ENCODE measurements at places on chromosomes 7 and 10.

DNA sequence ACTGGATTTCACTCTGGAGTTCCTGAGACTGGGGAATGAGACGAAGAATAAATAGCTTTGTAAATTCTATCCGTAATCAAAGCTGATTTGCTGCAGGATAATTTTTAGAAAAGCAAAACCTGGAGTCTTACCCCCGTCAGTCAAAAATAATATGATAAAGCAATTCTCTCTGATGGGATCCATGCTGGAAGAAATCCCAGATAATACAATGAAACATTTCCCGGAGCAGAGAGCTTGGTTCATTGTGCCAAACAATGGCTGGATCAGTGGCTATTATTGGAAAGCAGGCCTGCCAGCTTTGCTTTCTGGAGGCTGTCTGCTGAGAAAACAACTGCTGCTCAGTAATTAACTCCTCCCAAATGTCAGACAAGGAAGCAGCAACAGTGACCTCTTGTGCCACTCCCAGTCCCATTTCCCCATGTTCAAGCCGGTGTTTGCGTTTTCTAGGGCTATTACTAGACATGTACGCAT is 609.4 kb upstream of the PCDH15 start:
- DNase-seq: no peak

DNA sequence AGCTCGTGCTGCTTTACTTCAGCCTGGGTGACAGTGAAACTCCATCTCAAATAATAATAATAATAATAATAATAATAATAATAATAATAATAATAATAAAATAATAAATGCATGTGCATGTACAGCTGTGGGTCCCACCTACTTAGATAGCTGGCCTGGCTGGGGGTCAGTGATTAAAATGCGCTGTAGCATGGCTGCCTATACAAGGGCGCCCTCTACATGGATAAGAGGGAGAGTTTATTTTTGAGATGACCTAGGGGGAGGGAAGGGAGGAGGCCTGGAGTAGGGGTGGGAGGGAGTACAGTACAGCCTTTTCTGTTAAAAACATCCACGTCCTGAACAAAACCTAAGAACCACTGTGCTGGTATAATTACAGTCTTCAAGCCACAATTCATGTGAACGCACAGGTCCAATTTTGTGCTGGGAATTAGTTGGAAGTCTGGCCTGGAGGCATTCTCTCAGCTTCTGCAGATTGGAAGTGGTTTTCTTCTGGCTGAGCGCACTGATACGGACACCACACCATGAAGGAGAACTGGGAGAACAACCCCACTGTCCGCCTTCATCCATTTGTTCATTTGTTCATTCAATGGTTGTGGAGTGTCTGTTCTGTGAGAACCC is 146.5 kb downstream of the TMEM178B start:
- DNase-seq: peak; percentile 21

DNA sequence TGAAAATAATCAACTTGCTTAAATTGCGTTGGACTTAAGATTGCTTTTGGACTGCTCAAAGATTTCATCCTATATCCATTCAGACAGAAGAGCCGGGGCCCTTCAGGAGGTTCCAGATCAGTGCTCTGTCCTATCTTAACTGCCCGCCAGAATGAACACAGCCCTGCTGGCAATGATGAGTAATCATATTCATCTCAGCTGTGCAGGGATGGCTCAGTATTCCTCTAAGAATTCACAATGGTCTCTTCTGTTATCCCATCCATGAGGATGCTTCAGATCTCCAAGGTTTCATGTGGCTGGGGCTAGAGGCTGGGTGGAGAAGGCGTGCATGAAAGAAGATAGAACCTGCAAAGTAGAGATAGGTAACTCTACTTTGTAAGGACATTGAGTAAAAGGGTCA is 80.0 kb upstream of the NPVF start:
- no peak for DNase-seq

GRCh38 chr10:88800152-88801125 is 2.1 kb upstream of the LIPM start:
- peak; percentile 12 for DNase-seq

DNA sequence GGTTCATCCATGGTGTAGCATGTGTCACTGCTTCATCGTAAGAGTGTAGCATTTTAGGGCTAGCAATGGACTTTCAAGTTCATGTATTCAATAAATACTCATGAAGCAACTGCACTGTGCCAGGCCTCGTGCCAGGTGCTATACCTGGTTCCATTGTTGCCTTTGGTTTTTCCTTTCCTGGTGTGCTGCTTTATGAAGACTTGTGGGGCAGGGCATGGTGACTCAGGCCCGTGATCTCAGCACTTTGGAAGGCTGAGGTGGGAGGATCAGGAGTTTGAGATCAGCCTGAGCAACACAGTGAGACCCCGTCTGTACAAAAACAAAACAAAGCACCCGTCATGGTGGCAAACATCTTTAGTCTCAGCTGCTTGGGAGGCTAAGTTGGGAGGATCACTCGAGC is 2.2 kb upstream of the CPA4 start:
- no peak for DNase-seq

DNA sequence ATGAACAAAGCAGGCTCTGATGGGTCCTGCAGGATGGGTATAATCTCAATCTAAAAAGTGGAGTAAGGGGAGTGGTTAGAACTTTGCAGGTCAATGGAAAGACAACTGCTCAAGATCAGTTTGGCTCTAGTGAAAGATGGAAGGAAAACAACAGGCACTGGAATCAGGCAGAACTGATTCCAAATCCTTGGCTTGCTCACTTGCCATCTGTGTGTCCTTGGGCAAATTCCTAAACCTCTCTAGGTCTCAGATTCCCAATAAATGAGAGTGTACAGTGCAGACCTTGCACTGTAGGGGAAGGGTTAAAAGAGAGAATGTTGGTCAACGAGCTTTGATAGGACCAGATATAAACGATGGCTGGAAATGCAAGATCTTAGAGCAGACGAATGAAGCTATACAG is 186.1 kb upstream of the AOAH start:
- no peak for DNase-seq

DNA sequence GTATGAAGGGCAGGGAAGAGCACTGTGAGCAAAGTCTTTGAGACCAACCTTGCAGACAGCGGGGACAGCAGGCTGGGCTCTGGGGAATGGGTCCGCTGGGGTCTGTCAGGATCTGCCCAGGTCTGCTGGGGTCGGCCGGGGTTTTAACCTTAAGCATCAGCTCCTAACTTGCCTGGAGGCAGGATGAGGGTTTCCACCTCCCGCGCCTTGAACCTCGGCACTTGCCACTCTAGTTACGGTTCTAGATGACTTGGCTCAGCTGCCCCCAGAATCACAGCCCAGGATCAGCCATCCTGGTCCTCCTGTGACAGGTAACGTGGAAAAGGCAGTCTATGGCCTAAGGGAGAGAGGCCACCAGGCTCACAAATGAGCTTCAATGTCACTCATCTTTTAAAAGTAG is 50.4 kb upstream of the CACUL1 start:
- no peak for DNase-seq

GRCh38 chr7:98376711-98377110 is 24.2 kb downstream of the BAIAP2L1 start:
- DNase-seq: no peak

- DNase-seq: no peak
These were observed 289.6 kb upstream of the ADARB2 start for GRCh38 chr10:2026936-2027335.

DNA sequence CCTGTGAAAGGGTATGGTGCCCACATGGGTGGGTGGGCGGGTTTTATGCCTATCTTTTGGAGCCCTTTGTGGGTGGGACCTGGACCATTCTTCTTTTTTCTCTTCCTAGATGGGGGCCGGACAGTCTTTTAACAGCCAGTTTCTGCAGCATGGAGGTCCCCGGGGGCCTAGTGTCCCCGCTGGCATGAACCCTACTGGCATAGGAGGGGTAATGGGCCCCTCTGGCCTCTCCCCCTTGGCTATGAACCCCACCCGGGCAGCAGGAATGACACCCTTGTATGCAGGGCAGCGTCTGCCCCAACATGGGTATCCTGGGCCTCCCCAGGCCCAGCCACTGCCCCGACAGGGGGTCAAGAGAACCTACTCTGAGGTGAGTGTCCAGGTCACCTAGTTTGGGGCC is 9.1 kb downstream of the ZMIZ2 start:
- no peak for DNase-seq

- DNase-seq: no peak
These were observed 6.2 kb upstream of the TMEM243 start for GRCh38 chr7:87225696-87226095.

DNA sequence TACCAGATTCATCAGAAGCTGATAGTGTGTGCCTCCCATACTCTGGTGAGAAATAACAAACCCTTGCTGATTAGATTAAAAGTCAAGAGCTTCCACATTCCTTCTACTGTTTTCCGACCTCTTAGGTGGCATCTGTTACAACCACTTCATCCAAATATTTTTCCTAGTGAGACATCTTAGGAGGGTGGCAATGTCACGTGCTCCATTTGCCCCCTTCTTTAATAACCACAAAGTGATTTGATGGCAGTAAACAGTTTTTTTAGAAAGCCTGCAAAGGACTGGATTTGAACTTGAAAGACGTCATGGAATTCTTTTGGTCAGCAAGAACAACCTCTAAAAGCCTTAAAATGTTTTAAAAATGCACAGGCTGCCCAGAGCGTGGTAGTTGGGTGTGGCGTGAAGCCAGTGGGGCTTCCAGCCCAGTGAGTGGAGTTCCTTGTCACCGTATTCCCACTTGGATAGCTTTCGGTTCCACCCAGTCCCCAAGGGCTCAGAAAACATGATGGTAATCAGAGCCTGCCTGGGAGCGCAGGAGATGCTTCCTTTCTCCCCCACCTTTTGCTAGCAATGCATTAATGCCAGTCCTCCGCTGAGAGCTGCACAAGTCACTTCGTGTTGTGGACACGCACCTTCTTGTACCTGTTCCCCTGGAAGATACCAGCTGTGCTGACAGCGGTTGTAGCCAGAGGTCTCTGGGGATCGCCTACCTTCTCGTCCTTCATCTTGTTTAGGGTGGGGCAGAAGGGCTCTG is 256.4 kb downstream of the KIAA1217 start:
- peak; percentile 34 for DNase-seq

Data from hepatic stellate cell (primary cell).